ENCODE measurements at places on chromosomes 1 and 21.

DNA sequence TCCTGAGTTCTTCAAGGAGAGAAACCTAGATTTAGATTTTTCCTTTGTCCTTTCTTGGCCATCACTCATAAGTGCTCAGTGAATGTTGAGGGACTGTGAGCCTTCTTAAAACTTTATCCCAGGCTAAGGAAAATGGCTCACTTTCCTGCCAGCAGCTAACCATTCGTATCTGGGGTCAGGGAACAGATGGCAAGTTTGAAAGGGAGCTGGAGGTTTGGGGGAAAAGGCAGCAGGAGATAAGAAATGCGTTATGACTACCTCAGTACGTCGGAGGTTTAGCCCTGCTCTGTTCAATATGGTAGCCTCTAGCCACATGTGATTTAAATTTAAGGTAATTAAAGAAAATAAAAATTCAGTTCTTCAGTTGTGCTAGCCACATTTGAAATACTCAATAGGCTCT is 13.3 kb downstream of the RRP15 start:
- no peak for DNase-seq

DNA sequence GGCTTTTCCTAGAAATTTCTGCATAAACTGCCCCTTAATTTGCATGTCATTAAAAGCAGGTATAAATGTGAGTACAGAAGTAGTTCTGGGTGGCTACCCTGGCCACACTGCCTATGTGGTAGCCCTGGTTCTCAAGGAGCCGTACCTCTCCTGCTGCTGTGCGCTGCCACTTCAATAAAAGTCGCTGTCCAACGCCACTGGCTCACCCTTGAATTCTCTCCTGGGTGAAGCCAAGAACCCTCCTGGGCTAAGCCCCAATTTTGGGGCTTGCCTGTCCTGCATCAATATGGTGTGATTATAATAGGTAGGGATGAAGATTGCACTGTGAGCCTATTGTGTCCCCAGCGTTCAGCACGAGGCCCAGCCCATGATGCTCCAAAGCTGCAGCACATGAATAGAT is 65.6 kb upstream of the C1orf174 start:
- DNase-seq = no peak

DNA sequence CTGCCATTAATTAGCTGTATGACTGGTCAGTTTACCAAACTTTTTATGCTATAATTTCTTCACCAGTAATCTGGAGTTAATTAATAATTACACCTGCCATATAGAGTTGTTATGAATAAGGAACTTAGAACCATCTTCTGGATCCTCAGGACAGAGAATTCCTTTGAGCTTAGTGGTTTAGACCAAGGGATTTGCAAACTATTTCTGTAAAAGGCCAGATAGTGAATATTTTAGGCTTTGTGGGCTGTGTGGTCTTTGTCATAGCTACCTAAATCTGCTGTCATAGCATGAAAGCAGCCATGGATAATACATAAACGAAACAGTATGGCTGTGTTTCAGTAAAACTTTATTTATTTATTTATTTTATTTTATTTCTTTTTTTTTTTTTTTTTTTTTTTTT is 9.0 kb downstream of the TIMM17A start:
- DNase-seq = no peak

DNA sequence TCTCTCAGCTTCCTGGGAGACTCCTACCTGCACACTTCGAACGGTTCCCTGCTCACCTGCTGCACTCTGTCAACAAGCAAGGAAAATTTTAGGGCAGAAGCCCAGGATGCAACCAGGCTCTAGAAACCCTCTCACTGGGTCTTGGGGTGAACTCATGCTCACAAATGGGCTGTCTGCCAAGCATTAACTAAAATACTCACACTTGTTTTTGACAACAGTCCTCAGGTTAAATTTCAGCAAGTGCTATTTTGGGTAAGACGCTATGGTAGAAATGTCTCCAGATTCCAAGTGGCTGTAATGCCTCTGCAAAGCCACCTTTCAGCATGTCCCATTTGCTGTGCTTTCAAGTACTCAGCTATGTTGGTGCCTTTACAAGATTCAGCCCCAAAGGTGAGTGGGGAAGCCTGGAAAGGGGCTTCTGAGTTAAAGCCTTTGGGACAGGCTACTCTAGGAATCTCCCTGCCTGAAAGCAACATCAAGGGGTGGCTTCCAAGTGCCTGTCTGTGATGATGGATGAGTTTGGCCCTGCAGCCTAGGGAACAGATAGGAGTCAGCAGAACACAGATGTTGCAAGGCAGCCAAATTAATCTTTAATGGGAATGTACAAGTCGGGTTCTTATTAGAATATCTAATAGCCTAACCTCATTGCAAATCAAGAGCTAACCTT is 211.9 kb upstream of the SPAG17 start:
- DNase-seq = no peak

DNA sequence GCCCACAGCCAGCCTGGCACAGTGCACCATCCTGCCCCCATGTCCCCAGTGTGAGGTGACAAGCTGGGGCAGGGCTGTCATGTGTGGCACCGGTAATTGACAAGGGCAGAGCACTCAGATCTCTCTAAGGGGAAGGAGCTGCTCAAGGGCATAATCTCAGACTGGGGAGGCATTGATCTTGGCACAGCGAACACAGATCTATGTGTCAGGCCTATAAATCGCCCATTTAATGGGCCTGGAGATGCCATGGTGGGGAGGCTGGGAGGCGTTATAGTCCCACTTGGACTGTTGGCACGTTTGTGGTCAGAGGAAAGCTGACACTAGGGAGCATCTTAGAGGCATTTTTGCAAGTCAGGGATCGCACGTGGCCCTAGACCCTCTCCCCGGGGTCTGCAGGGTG is 594.1 kb downstream of the PTPRU start:
- DNase-seq = no peak

- no peak for DNase-seq
These were observed 10.0 kb downstream of the KDM5B start for GRCh38 chr1:202798260-202798659.

GRCh38 chr1:194233069-194233468 is 1046.7 kb upstream of the B3GALT2 start:
- DNase-seq = no peak
